Lung (tissue), 17 donors: ENCODE measurements at places on chromosomes 5 and 9. TPM values are rescaled to one million over a fixed set of nuclear protein-coding genes. Genes with fewer than 3 reads are reported as not detected.
A peak's percentile ranks its signal among the peaks of the same experiment; 100 is the strongest.

- no peaks in the 10 kb centered on the region for H3K4me1 ChIP-seq
- DNase-seq: no peak
Measured at GRCh38 chr5:32777733-32778132, 66.6 kb downstream of the NPR3 start.

DNA sequence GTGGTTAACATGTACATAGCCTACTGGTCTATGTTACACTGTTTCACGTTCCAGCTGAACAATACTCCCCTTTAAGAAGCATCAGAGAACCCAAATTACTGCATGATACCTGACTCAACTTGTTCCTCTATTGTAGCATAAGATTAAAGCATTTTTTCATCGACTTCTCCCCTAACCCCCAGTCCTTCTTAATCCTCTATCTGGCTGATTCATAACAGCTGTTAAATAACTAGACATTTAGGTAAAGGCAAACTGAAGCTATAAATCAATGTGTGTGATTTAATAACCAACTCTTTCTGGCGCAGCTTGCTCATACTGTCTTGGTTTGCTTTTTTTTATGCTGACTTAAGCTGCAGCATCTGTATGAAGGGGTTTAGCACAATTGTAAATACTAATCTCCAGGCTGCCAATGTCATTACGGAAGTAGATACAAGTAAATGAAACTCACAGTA, 94.2 kb upstream of the MTAP start:
- DNase-seq: no peak
- no peaks in the 10 kb centered on the region for H3K4me1 ChIP-seq
- H3K4me3 ChIP-seq: no peak overlapping the region
- H3K27ac ChIP-seq: no peak overlapping the region
- H3K27me3 ChIP-seq: peaks cover 2% of the 10 kb centered on the region

GRCh38 chr9:96719521-96719920, 58.4 kb downstream of the ZNF510 start:
- no peak overlapping the region for H3K27ac ChIP-seq
- H3K27me3 ChIP-seq: no peaks in the 10 kb centered on the region
- peaks cover 4% of the 10 kb centered on the region for H3K36me3 ChIP-seq
- H3K4me3 ChIP-seq: no peak overlapping the region
- H3K4me1 ChIP-seq: peaks cover 3% of the 10 kb centered on the region

DNA sequence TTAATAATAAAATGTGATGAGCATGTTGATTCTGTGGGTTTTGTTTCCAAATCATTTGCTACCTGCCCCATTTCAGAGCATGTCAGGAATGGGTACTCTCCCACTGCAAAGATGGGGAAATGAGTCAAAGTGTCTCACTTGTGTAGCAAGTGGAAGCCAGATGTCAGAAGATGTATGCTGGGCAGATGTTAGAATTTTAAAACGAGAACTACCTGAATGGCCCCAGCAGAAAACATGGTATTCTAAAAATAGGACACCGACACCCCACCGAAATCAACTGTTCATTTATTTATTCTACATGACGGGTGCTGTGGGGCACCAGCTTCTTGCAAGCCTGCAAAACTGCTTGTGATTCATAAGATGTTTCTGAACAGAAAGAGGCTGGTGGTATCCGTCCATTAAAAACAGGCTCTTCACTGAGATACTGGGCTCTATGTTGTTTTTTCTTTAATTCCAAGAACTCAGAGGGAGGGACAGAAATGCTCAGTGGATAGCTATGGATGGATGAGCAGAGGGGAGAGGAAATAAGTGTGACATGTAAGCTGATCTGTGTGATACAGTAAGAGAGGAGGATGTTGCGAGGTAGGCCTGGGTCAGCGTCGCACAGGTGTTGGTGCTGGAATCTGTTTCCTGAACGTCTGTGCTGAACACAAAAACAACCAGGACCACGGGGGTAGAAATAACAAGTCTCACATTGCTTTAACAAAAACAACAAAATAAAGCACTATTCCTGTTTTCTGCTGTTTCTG, 157.2 kb downstream of the EFNA5 start:
- no peaks in the 10 kb centered on the region for H3K36me3 ChIP-seq
- no peak for DNase-seq
- H3K4me1 ChIP-seq: no peaks in the 10 kb centered on the region
- H3K27ac ChIP-seq: no peak overlapping the region
- no peak overlapping the region for H3K4me3 ChIP-seq

DNA sequence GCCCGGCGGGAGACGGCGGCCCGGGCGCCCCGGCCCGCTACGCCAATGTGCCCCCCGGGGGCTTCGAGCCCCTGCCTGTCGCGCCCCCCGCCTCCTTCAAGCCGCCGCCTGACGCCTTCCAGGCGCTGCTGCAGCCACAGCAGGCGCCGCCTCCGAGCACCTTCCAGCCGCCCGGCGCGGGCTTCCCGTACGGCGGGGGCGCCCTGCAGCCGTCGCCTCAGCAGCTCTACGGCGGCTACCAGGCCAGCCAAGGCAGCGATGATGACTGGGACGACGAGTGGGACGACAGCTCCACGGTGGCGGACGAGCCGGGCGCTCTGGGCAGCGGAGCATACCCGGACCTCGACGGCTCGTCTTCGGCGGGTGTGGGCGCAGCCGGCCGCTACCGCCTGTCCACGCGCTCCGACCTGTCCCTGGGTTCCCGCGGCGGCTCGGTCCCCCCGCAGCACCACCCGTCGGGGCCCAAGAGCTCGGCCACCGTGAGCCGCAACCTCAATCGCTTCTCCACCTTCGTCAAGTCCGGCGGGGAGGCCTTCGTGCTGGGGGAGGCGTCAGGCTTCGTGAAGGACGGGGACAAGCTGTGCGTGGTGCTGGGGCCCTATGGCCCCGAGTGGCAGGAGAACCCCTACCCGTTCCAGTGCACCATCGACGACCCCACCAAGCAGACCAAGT, 723 bp downstream of the SNX18 start:
- peaks cover 45% of the 10 kb centered on the region for H3K4me1 ChIP-seq
- H3K27ac ChIP-seq: peak overlapping the region; percentile 92
- peaks cover 12% of the 10 kb centered on the region for H3K36me3 ChIP-seq
- DNase-seq: peak; percentile 59

- peaks cover 3% of the 10 kb centered on the region for H3K27me3 ChIP-seq
- no peaks in the 10 kb centered on the region for H3K36me3 ChIP-seq
- no peak overlapping the region for H3K4me3 ChIP-seq
- peaks cover 2% of the 10 kb centered on the region for H3K4me1 ChIP-seq
- no peak overlapping the region for H3K27ac ChIP-seq
- DNase-seq: no peak
Measured at GRCh38 chr5:10854506-10855277, 93.7 kb upstream of the DAP start.

DNA sequence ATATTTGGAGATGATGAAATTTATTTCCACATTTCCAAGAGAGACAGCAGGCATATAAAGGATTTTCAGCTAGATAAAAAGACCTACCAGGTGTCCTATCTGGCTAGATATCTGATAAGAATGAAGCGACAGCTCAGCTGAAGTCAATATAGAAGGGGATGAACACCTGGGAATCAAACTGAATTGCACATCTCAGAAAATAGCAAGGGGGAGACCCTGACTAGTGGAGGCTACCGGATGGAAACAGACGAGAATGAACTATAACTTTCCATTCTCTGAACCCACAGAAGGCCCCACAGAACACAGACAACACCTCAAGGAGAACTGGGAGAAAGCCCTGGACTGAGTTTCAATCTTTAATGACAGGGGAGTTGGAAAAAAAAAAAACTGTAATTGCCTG, 51.1 kb downstream of the CPLANE1 start:
- no peaks in the 10 kb centered on the region for H3K27me3 ChIP-seq
- no peaks in the 10 kb centered on the region for H3K4me1 ChIP-seq
- H3K36me3 ChIP-seq: peaks cover 23% of the 10 kb centered on the region
- DNase-seq: no peak
- no peak overlapping the region for H3K27ac ChIP-seq
- no peak overlapping the region for H3K4me3 ChIP-seq

DNA sequence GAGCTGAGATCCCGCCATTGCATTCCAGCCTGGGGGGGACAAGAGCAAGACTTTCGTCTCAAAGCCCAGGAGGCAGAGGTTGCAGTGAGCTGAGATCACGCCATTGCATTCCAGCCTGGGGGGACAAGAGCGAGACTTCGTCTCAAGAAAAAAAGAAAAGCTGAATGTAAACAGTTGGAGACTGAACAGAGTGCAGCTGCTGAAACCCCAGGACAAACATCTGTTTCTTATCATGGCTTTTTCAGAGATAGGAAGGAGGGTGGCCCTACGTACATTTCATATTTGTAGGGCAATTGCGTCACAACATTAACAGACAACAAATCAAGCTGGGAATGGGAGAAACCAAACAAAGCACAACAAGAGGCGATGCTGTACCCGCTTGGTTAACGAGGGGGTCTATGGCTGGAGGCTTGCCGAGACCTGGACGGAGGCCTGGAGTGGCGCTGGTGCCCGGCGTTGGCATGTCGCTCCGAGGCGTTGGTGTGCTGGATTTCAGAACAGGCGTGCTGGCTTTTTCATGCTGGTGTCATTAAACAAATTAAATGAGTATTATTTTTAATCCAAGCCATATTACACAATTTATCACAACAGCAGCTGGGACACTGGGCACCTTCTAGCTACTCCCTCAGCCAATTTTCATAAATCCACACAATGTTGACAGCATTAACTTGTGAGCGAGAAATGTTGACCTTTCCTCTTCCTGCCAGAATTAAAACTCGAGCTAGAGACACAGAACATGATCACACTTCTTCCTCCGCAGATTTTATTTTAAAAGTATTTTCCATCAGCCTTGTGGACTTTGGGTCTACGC, 76.1 kb downstream of the TLE1 start:
- no peak overlapping the region for H3K27ac ChIP-seq
- no peak overlapping the region for H3K4me3 ChIP-seq
- H3K27me3 ChIP-seq: no peaks in the 10 kb centered on the region
- peaks cover 21% of the 10 kb centered on the region for H3K36me3 ChIP-seq

GRCh38 chr5:94890907-94891306, 272.4 kb downstream of the SLF1 start:
- H3K4me3 ChIP-seq: no peak overlapping the region
- no peaks in the 10 kb centered on the region for H3K27me3 ChIP-seq
- H3K36me3 ChIP-seq: no peaks in the 10 kb centered on the region
- H3K4me1 ChIP-seq: no peaks in the 10 kb centered on the region
- no peak overlapping the region for H3K27ac ChIP-seq
- DNase-seq: no peak

DNA sequence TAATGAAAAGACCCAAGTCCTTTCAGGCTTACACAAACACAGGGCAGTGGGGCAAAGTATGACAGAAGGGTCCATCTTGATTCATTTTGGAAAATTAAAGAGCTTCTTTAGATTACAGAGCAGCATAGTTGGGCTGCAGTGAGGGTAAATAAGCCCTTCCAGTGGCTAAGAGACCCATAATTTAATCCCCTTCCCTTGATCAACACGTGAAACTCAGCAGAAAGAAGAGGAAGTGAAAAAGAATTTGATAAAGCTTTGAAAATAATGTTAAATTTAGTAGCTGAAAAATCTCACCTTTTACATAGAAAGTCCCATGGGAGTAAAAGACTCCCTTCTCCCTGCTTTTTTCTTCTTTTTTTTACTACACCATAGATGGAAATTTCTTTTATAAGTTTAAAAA, 87.6 kb downstream of the FREM1 start:
- peaks cover under 1% of the 10 kb centered on the region for H3K4me1 ChIP-seq
- no peak for DNase-seq
- H3K27ac ChIP-seq: no peak overlapping the region
- no peaks in the 10 kb centered on the region for H3K36me3 ChIP-seq
- H3K27me3 ChIP-seq: no peaks in the 10 kb centered on the region
- no peak overlapping the region for H3K4me3 ChIP-seq

- H3K4me1 ChIP-seq: no peaks in the 10 kb centered on the region
Measured at GRCh38 chr5:127766676-127767335, 63.6 kb downstream of the CCDC192 start.

GRCh38 chr5:17360879-17361278, 137.2 kb upstream of the TAF11L2 start:
- DNase-seq: no peak
- peaks cover 4% of the 10 kb centered on the region for H3K4me1 ChIP-seq
- H3K4me3 ChIP-seq: no peak overlapping the region
- no peaks in the 10 kb centered on the region for H3K36me3 ChIP-seq

GRCh38 chr9:16823906-16824305, 46.6 kb downstream of the BNC2 start:
- H3K4me1 ChIP-seq: peaks cover under 1% of the 10 kb centered on the region
- no peak overlapping the region for H3K4me3 ChIP-seq
- H3K36me3 ChIP-seq: no peaks in the 10 kb centered on the region
- no peaks in the 10 kb centered on the region for H3K27me3 ChIP-seq
- H3K27ac ChIP-seq: no peak overlapping the region

- no peak for DNase-seq
- H3K27me3 ChIP-seq: no peaks in the 10 kb centered on the region
- H3K36me3 ChIP-seq: no peaks in the 10 kb centered on the region
Measured at GRCh38 chr5:154375329-154376008, 70.3 kb upstream of the SAP30L start.

DNA sequence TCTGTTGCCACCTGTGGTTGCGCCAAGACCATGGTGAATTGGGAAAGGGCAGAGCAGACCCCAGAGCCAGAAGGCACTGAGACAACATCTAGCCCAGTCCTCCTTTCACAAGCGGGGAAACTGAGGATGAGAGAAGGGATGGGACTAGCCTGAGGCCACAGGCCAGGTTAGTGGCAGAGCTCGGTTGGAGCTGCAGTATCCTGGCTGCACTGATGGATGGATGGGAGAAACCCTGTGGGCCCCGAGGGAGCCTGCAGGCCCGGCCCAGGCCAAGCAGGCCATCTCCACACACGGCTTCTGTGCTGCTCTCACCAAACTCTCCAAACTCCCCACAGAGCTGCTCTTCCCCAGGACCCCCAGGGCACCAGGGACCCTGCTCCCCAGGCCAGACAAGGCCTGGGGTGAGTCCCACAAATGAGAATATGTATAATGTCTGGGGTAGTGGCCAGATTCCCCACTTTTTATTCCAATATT, 60.2 kb downstream of the TSTD2 start:
- no peaks in the 10 kb centered on the region for H3K27me3 ChIP-seq
- no peak overlapping the region for H3K27ac ChIP-seq
- no peak for DNase-seq
- no peak overlapping the region for H3K4me3 ChIP-seq
- peaks cover 17% of the 10 kb centered on the region for H3K36me3 ChIP-seq

- H3K27me3 ChIP-seq: no peaks in the 10 kb centered on the region
- no peaks in the 10 kb centered on the region for H3K36me3 ChIP-seq
- no peak overlapping the region for H3K27ac ChIP-seq
- no peaks in the 10 kb centered on the region for H3K4me1 ChIP-seq
- peak; percentile 77 for DNase-seq
Measured at GRCh38 chr9:33415501-33416038, 13.2 kb upstream of the AQP7 start.

DNA sequence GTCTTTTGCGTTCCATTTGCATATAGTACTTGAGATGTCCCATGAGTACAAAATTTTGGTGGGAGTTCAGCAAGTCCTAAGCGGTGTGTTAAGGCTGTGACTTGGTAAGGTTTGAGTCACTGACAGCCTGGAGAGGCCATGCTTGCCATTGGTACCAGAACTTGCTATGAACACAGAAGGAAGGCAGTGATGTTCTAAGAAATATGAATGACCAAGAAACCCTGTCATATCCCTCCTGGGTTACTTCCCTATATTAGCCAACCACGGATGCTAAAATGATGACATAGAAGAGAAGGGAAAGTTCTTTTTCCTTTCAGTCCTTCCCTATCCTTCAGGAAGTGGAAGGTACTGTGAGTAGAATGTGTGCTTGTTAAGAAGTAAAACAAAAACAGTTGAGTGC, 136.7 kb downstream of the GCNT1 start:
- no peaks in the 10 kb centered on the region for H3K27me3 ChIP-seq
- no peaks in the 10 kb centered on the region for H3K4me1 ChIP-seq
- no peak overlapping the region for H3K27ac ChIP-seq
- DNase-seq: no peak
- no peak overlapping the region for H3K4me3 ChIP-seq

CCNJL gene
- total RNA-seq: 9.1 TPM

SPAG8 gene
- total RNA-seq: 11.1 TPM

ITGA1 gene
- 119 TPM for total RNA-seq

ADGRV1 gene
- total RNA-seq: 66.2 TPM

CTXN3 gene
- total RNA-seq: not detected

AMBP gene
- total RNA-seq: 1.2 TPM

KCTD16 gene
- 0.46 TPM for total RNA-seq

SOX30 gene
- total RNA-seq: 0.43 TPM

SLC34A3 gene
- total RNA-seq: not detected

PRR7 gene
- total RNA-seq: 2.9 TPM
